ENCODE measurements at places on chromosomes 1 and 21. TPM values are rescaled to one million over a fixed set of nuclear protein-coding genes. Genes with fewer than 3 reads are reported as not detected.
A peak's percentile ranks its signal among the peaks of the same experiment; 100 is the strongest.

GRCh38 chr1:5721634-5722215 lies 270.5 kb downstream of the NPHP4 start:
- no peak for DNase-seq

- no peak for DNase-seq
Observed at GRCh38 chr1:228668553-228669241, 66.6 kb upstream of the RHOU start.

- DNase-seq, result peak; percentile 48
Observed at GRCh38 chr21:15224346-15225086, 159.7 kb upstream of the NRIP1 start.

- no peak for DNase-seq
Observed at GRCh38 chr1:35884934-35885333, 1.9 kb downstream of the AGO1 start.

The BNIPL gene
- polyA plus RNA-seq, result 0.18 TPM

DNA sequence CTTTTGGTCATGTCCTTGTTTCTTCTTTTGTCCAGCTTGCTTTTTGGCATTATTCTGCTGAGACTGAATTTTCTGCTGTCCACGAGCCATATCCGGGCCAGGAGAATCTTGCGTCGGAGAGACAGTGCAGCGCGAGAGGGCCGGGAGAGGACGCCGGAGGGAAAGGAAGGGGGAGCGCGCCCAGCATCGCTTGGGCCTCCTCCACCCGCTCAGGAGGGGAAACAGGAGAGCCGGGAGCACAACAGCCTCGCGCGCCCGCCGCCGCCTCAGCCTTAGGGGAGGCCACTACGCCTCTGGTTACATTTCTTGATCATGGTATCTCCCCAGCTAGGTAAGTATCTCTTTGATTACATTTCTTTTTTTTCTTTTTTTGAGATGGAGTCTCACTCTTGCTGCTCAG lies 7.4 kb upstream of the DEGS1 start:
- no peak for DNase-seq

GRCh38 chr1:159845751-159846629 lies 16.5 kb downstream of the VSIG8 start:
- DNase-seq, result no peak

GRCh38 chr1:208778417-208778816 lies 534.2 kb upstream of the PLXNA2 start:
- no peak for DNase-seq

DNA sequence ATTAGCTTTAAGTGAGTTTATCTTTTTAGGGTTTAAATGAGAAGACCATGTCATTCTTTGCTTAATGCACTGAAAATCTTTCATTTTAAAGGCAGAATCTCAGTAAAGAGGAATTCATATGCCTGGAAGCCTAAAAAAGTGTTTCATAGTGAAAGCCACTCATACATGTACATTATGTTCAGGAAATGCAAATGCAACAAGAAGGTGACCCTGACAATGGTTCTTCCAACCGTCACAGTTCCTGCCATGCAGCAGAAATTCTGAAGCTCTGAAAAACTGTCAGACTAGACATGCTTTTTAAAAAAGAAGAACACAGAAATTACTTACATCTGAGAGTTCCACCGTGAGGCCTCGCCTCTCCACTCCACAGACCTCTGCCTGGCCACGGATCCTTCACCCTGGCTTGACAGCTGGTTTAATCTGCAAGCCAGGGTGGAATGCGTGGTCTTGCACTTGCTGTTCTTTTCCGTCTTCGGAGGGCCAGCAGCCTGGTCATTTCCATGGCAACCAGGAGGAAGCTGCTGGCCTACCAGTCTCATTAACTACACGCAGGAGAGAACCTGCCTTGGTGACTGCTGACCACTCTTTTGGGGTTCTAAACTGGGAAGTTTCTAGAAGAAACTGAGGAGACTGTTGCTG lies 41.8 kb upstream of the PAXBP1 start:
- no peak for DNase-seq

DNA sequence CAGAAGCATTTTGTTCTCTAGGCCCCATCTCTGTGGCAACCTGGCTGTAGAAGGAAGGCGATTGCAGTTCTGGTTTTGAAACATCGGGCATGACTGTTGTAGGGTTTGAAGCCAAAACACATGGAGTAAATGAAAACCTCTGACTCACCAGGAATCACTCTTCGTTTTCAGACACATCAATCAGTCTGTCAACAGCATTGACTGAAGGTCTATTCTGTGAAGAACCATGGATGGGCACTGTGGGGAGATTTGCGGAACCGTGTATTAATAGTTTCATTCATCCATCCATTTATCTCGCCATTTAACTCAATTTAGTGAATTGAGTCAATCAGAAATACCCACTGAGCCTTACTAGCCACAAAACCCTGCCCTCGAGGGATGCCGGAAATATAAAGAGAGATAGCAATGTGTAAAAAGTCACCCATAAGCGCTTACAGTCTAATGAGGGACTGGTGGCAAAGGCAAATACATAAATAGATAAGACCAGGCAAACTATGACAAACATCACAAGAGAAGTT lies 364.6 kb upstream of the PROX1 start:
- DNase-seq, result no peak

DNA sequence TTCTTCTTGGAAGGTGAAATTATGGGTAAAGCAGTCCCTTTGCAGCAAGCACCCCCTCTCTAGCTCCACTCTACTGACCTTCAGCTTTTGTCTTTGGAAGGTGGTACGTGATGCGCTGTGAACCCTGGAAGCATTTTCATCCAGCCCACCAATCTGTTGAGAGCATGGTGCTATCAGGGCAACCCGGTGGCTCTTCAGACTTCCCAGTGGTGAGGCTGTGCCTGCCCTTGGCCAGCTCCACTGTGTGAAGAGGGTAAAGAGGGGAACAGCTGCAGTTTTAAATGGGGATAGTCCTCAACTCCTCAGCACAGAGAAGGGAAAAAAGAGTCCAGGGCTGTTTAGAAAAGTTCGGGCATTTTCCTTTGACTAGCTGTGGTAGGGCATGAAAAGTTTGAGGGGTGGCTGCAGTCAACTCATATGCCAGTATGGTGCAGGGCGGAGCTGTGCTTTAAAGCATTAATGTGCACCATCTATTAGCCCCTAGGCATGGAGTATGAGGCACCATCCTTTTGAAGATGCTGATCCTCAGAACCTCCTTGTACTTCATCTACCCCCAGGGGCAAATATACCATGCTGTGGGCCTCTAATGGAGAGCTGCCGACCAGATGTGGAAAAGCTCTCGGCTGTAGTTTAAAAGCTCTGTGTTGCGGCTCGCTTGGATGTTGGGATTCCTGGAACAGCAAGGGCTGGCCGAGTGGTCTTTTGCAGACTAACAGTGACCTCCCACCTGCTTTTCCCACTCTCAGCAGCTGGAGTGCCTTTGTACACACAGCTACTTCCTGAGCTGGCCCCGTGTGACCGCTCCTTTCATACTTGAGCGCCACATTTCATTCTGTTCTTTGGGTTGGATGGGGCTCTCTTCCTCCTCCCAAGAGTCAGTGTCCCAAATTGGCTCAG lies 123.0 kb downstream of the PEX14 start:
- no peak for DNase-seq

DNA sequence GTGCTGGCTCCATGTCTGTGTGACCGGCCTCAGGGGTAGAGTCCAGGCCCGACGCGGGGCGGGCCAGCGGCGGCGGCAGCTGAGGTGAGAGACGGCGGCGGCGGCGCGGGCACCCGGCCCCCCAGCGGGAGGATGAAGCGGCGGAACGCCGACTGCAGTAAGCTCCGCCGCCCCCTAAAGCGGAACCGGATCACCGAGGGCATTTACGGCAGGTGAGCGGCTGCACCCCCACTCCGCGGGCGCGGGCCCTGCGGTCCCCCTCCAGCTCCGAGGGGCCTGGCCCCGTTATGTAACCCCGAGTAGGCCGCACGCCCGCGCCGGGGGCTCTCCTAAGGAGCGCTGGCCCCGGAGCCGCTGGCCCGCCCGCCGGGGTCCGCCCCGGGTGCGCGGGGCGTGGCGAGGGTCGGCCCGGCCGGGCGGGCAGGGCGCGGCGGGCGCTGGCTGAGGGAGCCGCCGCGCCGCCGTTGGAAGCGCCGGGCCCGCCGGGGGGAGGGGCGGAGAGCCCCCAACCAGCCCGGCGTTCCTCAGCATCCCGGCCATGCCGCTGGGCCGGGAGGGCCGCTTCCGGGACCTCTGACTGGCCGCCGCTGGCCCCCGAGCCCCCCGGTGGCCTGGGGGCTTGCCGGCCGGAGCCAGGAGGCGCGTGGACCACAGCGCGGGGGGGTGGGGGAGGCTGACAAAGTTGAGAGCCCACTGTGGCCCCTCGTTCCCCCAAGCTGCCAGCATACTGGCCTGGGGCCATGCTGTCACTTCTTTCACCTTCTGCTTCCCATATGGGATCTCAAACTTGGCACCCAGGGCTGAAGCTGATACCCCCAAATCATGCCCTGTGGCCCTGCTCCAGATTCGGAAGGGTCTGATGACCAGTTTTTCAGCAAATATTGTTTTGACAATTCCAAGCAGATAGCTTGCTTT lies 527 bp downstream of the MACO1 start:
- no peak for DNase-seq

GRCh38 chr1:168136709-168137514 lies at the start of gene GPR161:
GPR161 (minus strand) TSS chr1:168136930; CDS start chr1:168104850, 32,080 bp downstream.
- no peak for DNase-seq

DNA sequence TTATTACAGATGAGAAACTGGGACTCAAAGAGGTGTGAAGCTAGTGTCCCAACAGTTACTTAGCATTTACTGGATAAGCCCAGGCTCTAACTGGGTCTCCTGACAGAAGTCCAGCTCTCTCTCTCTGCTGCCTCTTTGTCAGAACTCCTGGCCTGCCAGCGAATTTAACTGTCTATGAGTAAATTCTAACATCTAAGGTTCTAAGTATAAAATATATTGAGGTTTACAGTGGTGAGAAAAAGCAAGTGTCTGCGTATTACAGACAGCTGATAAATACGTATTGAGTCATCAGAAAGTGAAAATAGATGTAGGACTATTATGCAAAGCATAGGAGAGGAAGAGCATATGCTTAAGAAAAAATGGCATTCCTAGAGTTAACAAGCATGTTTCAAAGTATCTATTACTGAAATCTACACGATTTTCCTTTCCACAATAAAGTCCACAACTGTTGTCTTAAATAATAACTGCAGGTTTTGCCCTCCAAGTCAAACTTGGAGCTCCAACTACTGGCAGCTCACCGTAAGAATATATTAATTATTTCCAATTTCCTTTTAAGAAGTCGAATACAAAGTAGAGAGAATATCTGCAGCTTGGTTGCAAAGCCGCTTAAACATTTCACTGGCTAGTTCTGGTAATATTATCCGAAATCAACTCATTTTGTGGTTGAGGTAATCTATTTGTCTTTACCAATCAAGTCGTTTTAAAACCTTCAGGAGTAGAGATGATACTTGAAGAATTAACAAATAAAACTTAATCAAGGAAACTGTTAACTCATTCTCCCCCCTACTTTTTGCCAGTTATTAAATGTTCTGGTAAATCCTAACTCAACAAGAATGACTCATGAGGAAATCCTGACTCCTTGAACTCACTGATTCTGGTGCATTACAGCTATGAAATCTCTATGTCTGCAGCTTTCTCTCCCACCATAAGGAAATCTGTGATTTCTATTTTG lies 1.4 kb upstream of the RGS2 start:
- DNase-seq, result no peak

DNA sequence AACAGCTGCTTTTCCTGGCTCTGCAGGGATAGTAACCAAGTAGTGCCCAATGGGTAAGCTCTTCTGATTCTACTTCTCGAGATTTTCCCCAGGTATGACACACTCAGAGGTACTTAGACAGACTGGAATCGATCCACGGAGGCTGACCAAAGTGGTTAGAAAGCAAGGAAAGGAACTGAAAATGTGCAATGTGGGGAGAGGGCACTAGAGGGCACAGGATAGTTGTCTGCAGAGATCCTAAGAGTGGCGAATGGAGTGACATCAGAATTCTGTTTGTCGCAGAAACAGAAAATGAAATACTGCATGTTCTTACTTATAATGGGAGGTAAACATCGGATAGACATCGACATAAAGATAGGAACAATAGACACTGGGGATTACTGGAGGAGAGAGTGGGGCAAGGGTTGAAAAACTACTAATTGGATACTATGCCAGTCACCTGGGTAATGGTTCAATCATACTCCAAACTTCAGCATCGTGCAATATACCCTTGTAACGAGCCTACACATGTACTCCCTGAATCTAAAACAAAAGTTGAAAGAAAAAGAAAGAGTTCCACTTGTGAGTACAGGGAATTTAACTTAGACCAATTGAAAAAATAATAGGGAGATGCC lies 23.3 kb downstream of the CYP2J2 start:
- no peak for DNase-seq

DNA sequence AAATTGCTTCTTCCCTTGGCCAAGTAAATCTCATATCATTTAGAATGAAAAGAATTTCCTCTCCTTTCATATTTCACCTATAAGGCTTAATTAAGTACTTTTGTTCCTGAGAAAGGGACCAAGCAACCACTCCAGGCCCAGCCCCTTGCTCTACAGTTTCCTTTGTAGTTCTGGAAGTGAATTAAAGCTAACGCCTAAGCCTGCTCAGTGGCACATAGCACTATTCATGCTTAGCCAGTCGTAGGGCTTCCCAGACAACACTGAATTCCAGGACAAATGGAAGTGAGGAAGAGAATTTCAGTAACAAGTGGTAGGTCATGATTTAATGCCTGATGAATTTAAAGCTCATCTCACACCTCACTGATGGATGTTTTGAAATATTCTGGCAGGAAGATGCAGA lies 73.3 kb downstream of the RPAP2 start:
- no peak for DNase-seq

The MIXL1 gene
- 0.09 TPM for polyA plus RNA-seq

The C1QA gene
- not detected for polyA plus RNA-seq

- no peak for DNase-seq
Observed at GRCh38 chr1:65703853-65704252, 88.8 kb upstream of the PDE4B start.

- no peak for DNase-seq
Observed at GRCh38 chr1:172916116-172916515, 134.6 kb downstream of the TNFSF18 start.

GRCh38 chr1:17558954-17559614 lies 19.6 kb downstream of the ARHGEF10L start:
- DNase-seq, result no peak

- DNase-seq, result no peak
Observed at GRCh38 chr1:79089946-79090345, 83.4 kb upstream of the ADGRL4 start.

GRCh38 chr1:65398083-65398482 lies 22.4 kb upstream of the LEPR start:
- no peak for DNase-seq

The RXRG gene
- polyA plus RNA-seq, result not detected

The SPRR2E gene
- polyA plus RNA-seq, result not detected

GRCh38 chr1:54579337-54579781 lies 31.3 kb downstream of the ACOT11 start:
- DNase-seq, result no peak

- no peak for DNase-seq
Observed at GRCh38 chr1:225580238-225581099, 72.5 kb downstream of the ENAH start.

DNA sequence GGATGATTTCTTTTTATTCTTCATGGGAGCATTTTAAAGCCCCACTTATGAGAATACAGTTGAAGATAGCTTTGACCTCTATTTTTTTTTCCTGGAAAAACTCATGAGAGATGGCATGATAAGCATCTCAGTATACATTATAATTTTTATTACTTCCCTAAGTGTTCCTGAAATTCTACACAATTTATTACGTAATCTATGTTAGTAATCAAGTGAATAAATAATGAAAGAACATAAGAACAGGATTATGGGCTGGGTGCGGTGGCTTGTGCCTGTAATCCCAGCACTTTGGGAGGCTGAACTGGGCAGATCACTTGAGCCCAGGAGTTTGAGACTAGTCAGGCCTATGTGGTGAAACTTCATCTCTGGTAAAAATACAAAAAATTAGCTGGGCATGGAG lies 13.2 kb upstream of the PRKAA2 start:
- no peak for DNase-seq

GRCh38 chr1:113505357-113505756 lies 115.0 kb downstream of the MAGI3 start:
- no peak for DNase-seq

- no peak for DNase-seq
Observed at GRCh38 chr1:20240012-20240411, 50.7 kb upstream of the VWA5B1 start.
